NCI-H524 treated with DMSO at 0.1 percent for 48 hours (cell line): ENCODE measurements at places on chromosomes 7 and 10.

GRCh38 chr10:34994565-34995142 lies 95.5 kb downstream of the CUL2 start:
- DNase-seq, result no peak

DNA sequence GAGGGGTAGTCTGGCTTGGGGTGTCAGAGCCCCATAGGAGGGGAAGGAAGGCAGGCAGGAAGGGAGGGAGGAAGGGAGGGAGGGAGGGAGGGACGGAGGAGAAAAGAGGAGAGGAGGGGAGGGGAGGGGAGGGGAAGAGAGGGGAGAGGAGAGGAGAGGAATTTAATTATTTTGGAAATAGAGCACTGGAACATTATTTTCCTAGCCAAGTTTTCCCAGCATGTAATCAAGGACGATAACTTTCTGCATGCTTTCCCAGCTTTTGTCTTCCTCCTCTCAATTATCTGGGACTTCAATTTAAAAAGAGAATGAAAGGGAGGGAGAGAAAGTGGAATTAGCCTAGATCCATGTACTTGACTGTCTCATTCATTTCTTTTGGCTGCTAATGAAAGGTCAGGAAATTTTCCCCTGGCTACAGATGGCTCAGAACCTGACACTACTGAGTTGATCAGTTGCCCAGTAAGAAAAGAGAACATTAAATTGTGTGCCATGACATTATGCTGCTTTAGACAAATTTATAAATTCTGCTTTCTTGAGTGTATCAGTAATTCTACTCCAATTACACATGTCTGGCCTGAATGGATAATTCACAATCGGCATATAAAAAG lies 148.8 kb downstream of the LRRC4 start:
- no peak for DNase-seq

- DNase-seq, result no peak
Observed at GRCh38 chr10:104247513-104248146, 7.1 kb upstream of the GSTO1 start.

GRCh38 chr7:2830609-2831376 lies 13.3 kb downstream of the GNA12 start:
- DNase-seq, result no peak

DNA sequence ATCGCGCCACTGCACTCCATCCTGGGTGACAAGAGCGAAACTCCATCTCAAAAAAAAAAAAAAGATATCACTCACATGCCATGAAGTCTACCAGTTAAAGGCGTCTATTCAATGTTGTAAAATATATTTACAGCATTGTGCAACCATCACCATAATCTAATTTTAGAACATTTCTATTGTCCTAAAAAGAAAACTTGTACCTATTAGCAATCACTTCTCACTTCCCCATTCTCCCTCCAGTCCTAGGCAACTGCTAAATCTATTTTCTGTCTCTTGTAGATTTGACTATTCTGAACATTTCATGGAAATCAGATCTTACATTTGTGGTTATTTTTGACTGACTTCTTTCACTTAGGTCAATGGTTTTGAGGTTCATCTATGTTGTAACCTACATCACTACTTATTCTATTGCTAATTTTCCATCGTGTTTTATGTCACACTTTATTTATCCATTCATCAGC lies 25.2 kb upstream of the OTUD1 start:
- DNase-seq, result no peak

GRCh38 chr7:17153536-17153935 lies 144.9 kb upstream of the AHR start:
- DNase-seq, result no peak

DNA sequence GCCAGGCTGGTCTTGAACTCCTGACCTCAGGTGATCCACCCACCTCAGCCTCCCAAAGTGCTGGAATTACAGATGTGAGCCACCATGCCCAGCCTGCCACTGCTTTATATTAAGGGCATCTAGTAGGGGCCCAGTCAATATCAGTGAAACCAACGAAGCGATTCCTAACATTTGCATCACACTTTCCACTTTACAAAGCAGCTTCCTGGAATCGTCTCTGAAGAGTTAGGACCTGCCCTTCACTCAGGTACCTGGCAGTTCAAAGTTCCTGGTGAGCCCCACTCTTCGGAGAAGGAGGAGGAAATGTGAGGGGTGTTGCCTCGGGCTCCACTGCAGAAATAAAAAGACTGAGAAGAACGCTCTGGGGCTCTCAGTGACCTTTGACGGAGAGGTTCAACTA lies 31.1 kb upstream of the EZH2 start:
- no peak for DNase-seq

- DNase-seq, result no peak
Observed at GRCh38 chr10:132893090-132893489, 49.3 kb downstream of the CFAP46 start.

- DNase-seq, result no peak
Observed at GRCh38 chr10:113302062-113302461, 250.8 kb upstream of the HABP2 start.

- DNase-seq, result no peak
Observed at GRCh38 chr7:46137725-46138124, 216.7 kb upstream of the IGFBP3 start.

- DNase-seq, result no peak
Observed at GRCh38 chr10:98915911-98916310, 319.7 kb downstream of the HPSE2 start.

- DNase-seq, result no peak
Observed at GRCh38 chr10:51000976-51001375, 73.3 kb upstream of the PRKG1 start.

- no peak for DNase-seq
Observed at GRCh38 chr7:41933427-41933826, 230.5 kb upstream of the INHBA start.

- no peak for DNase-seq
Observed at GRCh38 chr10:114925587-114926586, 12.1 kb upstream of the TRUB1 start.

DNA sequence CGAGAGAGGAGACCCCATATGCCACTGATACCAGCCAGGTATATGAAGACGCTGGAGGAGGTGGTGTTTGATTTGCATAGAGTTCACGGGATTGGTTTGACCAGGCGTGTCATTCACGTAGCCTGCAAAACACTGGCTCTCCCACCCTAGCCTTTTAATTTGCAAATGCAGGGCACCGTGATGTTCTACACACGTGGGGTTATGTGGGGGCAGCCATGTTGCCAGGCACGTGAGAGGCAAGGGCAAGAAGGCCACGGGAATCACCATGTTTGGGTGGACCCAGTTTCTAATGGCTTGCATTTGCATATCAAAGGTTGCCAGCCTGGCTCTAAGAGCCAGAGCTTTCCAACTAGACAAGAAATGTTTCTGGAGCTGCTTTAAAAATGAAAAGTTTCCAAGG lies 117.2 kb upstream of the LYZL1 start:
- DNase-seq, result no peak

DNA sequence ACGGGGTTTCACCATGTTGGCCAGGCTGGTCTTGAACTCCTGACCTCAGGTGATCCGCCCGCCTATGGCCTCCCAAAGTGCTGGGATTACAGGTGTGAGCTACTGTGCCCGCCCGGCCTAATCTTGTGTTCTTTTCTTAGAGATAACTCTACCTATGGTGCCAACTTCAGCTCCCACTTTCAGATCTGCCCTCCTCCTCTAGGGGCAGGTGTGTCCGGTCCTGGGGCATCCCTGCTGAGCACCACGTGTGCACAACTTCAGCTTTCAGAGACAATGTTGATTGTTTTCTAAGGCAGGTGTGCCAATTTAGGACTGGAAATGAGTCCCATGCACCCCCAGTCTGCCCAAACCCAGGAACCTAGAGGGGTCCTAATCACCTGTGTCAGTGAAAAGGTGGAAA lies 18.5 kb upstream of the FXYD4 start:
- DNase-seq, result no peak

DNA sequence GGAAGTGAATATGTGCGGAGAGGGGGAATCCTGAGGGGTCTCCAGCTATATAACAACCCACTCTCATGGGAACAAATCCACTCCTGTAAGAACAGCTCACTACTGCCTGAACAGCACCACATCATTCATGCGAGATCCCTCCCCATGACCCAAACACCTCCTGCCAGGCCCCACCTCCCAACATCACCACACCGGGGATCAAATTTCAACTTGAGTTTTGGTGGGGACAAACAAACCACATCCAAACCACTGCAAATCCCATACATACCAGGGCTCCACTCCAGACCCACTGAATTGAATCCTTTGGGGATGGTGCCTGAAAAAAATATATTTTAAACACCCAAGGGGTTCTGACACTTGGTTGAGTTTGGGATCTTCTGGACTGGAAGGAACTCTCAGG lies 181.5 kb upstream of the PLXNA4 start:
- no peak for DNase-seq

GRCh38 chr10:79239275-79239779 lies 107.9 kb upstream of the PPIF start:
- no peak for DNase-seq

DNA sequence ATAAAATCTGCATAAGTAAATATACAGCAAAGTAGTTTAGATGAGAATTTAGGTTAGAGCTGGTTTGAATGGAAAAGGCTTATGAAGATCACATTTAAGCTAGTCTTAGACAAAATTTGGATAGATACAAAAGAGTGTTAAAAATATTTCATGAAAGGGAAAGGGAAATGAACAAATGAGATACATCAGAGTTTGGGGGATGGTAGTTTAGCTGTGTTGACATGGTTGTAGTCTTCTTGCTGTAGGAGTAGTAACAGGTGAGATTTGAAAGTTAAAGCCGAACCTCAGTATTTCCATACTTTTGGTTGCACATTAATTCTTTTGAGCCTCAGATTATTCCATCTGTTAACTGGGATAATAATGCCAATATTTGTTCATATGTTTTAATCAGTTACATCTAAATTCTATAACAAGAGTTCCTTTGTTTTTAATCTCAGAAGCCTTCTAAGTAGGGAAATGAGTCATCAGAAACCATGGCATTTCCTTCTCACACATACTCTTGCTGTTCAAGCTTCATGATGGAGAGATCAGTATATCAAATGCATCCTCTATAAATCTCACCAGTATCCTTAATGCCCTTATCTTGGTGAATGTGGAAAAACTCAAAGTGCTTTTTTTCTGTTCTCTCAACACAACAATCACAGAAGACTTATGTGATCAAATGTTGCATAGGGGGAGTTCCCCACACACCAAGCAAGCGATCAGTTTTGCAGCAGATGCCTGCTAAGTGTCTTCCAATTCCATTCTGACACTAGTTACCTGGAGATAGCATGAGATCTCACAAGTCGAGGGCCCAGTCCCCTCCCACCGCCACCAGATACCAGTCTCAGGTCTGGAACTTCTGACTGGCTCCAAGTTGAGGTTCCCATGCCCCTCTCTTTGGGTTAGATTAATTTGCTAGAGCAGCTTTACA lies 84.7 kb downstream of the MAPK8 start:
- no peak for DNase-seq

DNA sequence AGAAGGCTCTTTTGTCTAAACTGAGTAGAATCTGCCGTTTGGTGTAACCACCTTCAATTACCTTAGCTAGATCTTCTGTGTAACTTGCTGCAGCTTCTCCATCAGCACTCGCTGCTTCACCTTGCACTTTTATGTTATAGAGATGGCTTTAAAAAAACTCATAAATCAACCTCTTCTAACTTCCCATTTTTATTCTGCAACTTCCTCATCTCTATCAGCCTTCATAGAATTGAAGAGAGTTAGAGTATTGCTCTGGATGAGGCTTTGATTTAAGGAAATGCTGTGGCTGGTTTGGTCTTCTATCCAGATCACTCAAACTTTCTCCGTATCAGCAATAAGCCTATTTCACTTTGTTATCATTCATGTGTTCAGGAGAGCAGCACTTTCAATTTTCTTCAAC lies 1131.9 kb upstream of the CELF2 start:
- DNase-seq, result no peak

DNA sequence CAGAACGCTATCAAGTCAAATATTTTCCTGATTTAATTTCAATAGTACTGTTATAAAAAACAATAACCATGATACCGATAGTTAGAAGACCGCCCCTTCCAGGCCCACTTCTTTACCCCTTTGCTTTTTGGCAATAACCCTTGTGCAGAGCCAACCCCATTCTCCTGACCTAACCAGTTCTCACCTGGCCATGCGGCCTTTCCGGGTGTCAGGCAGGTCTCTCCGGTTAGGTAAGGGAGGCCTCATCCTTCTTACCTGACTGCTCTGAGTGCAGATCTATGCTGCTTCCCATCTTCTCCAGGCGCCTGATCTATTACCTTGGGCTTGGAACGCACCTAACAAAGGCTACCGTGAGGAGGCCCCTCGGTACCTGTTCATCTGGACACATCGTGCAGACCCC lies 26.6 kb downstream of the ZMIZ1 start:
- no peak for DNase-seq

DNA sequence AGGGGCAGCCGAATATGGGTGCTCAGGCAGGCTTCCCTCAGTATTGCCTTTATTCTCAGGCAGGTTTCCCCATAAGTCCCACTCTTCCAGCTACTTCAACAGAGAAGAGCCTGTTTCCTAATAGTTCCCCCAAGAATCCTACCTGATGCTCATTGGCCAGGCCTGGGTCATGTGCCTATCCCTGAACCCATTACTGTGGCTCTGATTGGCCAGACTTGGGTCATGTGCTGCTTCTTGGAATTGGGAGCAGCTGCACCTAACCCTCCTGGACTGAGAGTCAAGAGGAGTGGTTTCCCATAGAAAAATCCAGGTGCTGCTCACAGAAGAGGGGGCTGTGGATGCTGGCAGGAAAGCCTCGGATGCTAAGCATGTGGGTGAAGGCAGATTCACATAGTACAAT lies 21.7 kb downstream of the OPALIN start:
- no peak for DNase-seq

GRCh38 chr10:34886906-34887642 lies 72.0 kb upstream of the PARD3 start:
- no peak for DNase-seq

DNA sequence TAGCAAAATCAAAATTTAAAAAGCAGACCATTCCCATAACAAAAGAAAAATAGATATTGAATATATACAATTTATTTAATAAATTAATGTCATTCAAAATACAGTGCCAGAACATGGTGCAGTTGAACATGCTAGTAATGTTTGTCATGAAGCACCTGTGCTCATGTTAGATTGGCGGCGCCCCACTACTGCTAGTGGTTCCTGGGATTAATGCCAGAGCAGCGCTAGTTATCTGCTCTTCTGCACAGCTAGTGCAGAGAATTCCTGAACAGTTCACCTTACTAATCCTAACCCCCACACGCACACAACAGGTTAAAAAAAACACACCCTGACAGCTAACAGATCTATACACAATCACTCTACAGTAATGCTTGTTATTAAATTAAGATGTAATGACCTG lies 23.4 kb downstream of the KBTBD2 start:
- no peak for DNase-seq

GRCh38 chr7:114481999-114482398 lies 67.4 kb downstream of the FOXP2 start:
- DNase-seq, result peak; percentile 4

DNA sequence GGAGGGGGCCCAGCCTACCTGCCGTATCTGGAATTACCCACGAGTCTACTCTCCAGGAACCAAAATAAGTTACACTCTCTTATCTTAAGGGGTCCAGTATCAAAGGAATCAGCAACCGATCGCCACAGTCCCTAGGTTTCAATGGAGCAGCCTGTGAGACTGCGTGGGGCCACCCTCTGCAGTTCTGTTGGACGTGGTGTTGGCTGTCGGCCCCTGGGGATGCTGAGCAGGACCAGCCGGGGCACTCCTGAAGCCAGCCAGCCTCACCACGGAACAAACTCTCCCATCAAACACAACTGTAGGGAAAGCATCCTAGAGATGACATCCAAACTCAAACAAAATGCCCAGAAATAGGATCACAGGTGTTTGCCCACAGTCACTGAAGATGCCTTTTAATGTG lies 25.5 kb upstream of the ABLIM1 start:
- DNase-seq, result no peak
